Putamen (tissue), 1 donor: ENCODE measurements at places on chromosomes 5 and 9.

- DNase-seq, result no peak
Measured at GRCh38 chr5:39502704-39503103, 77.9 kb upstream of the DAB2 start.

DNA sequence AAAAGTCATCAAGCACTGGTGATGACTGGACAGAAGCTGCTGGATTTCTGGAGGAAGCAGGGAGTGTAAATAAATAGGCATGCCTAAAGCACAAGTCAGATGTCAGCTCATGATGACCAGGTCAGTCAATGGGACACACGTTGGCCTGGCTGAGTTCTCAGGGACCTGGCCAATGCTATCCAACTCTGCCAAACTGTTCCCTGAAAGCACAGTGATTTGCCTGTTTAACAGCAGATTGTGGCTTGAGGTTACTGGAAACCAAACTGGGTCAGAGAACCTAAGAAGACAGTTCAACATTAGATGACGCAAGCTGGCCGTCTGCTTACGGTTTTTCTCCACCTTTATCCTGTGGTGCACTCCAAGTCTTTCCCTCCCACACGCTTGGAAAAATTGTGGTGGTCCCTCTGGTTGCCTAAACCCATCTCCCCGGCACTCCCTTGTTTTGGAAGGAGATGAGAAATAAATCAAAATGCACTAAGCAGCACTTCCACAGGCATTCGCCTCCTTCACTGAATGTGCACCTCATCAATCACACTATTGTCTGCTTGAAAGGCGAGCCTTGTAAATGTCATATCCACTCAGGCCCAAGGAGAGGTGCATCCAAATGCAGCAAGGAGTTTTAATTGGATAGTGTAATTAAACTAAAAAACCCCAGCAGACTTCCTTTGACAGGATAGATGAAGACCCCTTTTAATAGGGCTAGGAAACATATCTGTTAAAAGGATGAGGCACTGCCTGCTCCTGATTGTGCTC lies 199.4 kb downstream of the GAPVD1 start:
- no peak for DNase-seq

GRCh38 chr9:29129763-29130162 lies 1556.5 kb upstream of the C9orf72 start:
- DNase-seq, result no peak

DNA sequence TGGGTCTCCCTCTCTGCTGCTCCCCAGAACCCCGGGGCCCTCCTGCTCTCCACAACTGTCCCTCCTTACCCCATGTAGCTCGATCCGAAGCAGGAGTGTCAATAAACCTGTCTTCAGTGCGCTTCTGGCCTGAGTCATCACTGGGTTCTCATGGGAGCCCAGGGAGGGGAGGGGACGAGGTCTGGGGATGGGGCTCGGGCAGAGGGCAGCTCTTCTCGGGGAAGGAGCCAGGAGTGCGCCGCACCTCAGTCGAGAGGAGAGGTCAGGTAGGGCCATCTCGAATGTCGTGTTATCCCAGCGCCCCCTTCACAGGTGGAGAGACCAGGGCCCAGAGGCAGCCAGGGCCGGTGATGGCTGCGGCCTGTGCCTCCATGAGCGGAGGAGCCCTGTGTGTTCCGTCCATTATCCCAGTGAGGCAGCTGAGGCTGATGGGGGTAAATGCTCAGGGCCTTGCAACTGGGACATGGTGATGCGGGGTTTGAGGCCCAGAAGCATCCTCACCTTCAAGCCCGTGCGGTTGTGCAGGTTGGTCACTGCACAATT lies 52.1 kb downstream of the LRSAM1 start:
- DNase-seq, result no peak

DNA sequence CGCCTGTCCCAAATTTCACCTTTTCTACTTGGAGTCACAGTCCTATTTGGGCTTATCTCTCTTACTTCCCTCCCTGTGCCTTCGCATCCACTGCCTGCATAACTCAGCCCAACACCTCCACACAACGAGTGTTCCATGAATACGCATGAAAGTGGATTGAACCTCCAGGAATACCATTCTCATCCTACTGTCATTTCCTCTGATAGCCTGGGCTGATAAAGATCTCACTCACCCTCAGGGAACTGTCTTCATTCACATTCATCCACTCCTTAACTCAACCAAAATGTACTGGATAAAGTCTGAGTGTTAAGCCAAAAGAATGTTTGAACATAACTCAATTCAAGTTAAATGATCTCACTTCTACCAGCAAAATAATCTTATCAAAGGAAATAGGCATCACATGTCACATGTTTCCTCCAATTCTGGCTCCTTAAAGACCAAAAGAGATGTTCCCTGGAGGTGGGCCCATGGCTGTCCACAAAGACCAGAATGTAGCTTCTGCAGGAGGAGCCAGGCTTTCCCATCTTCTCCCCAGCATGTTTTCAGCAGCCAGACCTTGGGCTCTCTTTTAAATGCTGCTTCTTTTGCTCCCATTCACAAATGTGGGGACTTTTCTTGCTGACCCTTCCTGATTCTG lies 28.4 kb upstream of the TRIO start:
- no peak for DNase-seq

DNA sequence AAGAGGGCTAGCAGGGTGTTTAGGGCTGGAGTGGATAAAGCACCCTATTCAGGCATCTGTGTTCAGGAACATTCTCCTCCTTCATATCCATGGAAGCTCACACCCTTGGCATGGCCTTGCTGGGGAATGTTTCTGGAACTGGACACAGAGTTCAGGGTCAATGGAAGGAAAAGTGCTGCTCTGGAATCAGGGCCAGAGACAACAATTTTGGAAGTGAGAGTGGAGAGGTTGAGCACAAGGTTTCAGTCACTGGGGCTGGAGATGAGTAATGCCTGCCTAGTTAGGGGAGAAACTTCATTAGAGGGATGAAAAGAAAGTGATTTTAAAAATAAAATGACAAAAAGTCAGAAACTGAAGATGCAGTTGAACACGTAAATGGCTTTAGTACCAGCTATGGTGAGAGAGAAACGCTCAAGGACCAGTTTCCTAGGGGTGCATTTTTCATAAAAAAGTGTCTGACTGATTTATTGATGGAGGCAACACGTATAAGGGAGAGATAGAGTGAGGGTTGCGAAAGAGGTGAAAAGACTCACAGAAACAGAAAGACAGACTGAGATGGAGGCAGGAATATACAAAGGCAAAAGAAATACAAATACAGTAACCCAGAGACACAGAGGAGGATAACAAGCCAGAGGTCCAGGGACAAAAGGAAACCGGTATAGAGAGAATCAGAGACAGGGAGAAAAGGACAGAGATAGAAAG lies 8.0 kb upstream of the TNFSF15 start:
- DNase-seq, result no peak

GRCh38 chr9:128097543-128098296 lies 29.7 kb downstream of the SLC25A25 start:
- no peak for DNase-seq

DNA sequence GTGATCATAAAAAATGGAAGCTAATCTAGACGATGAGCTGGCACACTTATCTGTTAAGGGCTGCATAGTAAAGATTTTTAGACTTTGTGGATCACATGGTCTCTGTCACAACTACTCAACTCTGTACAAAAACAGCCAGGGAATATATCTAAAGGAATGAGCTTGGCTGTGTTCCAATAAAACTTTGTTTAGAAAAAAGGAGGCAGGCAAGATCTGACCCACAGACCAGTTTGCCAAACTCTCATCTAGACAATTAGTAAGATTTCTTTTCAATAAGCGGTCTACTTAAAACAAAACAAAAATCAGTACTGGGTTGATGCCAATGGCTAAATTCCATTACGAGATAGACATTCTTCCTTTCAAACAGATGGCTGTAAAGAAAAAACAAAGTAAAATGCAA lies 53.0 kb upstream of the RETREG1 start:
- no peak for DNase-seq

DNA sequence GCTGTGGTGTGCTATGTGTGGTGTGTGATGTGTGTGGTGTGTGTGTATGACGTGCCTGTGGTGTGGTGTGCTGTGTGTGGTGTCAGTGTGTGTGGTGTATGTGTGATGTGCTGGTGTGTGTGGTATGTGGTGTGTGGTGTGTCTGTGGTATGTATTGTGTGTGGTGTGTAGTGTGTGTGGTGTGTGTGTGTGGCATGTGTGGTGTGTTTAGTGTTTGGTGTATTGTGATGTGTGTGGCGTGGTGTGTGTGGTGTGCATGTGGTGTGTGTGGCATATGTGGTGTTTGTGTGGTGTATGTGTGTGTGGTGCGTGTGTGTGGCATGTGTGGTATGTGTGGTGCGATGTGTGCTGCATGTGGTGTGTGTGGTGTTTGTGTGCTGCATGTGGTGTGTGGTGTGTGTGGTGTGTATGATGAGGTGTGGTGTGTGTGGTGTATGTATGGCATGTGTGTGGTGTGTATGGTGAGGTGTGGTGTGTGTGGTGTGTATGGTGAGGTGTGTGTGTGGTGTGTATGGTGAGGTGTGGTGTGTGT lies 18.3 kb upstream of the RNU6ATAC start:
- DNase-seq, result no peak

DNA sequence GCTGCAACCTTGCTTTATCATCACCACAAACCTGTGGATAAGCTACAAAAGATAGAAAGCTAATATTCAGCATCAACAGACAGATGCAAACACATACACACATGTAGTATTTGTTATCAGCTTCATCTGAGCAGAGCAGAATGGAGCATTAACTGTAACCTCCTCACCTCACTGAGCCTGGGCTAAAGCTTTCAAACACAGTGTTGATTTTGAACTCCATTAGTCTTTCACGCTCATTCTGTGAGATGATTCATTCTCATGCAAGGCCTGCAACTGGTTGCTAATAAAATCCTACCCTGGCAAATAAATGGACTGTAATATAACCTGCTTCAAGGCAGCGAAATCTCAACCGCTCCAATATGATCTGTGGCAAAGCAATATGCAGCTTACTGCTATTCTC lies 1360.6 kb upstream of the ACO1 start:
- no peak for DNase-seq

- DNase-seq, result no peak
Measured at GRCh38 chr5:170534177-170534576, 30.4 kb downstream of the KCNIP1 start.

GRCh38 chr9:108880738-108881316 lies 18.8 kb downstream of the ACTL7A start:
- no peak for DNase-seq

DNA sequence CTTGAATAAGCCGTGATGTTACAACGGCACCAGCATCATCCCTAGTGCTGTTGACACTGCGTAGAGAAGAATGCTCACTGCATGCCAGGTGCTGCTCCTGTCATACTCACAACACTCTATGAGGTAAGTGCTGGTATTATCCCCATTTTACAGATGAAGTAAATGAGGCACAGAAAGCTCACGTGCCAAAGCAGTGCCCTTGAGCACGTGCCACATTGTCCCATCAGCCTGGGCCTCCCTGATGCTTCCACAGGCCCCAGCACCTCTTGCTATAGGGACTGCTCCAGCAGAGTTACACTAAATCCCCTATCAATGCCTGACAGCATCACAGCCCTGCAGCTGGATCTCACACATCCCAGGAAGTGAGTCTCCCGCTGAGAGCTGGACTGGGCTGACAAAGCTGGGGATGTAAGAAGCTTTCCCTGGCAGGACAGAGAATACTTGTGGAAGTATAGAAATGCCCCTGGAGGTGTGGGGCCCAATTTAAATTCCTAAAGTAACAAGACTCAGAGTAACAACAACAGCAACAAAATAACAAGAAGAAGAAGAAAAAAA lies 216.1 kb downstream of the FSTL4 start:
- no peak for DNase-seq

GRCh38 chr5:134224888-134225779 lies 739 bp downstream of the PPP2CA start:
- peak; percentile 48 for DNase-seq

DNA sequence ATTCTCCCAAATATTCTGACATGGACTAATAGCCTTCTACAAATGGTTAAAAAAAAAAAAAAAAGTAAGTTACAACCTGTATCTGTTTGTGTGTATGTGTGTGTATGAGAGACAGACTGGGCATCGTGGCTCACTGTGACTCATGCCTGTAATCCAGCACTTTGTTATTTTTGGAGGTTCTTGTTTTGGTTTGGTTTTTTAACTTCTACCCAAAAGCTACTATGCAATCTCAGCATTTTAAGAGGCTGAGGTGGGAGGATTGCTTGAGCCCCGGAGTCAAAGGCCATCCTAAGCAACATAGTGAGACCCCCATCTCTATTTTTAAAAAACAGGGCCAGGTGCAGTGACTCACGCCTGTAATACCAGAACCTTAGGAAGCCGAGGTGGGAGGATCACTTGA lies 17.6 kb upstream of the HAVCR1 start:
- no peak for DNase-seq

GRCh38 chr9:126372716-126373115 lies 46.1 kb downstream of the MVB12B start:
- DNase-seq, result no peak

- DNase-seq, result no peak
Measured at GRCh38 chr5:93220431-93220830, 360.6 kb downstream of the NR2F1-AS1 start.

DNA sequence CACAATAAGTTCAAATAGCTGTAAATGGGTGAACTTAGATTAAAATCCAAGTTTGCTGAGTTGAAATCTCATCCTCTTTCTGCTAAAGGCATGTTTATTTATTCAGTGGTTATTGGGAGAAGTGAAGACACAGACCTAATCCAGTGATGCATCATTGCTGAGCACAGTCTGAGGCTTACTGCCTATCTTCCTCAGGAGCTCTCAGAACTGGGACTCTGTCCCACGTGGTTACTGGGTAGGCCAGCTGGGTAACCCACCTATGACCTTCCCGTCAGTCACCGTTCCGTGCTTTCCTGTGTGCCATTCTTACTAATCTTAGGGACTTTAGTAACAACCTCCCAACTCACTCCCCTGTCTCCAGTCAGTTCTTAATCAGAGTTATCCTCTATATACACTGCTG lies 226.8 kb upstream of the ATP10B start:
- DNase-seq, result no peak

- DNase-seq, result no peak
Measured at GRCh38 chr5:144108131-144108530, 62.3 kb downstream of the YIPF5 start.

DNA sequence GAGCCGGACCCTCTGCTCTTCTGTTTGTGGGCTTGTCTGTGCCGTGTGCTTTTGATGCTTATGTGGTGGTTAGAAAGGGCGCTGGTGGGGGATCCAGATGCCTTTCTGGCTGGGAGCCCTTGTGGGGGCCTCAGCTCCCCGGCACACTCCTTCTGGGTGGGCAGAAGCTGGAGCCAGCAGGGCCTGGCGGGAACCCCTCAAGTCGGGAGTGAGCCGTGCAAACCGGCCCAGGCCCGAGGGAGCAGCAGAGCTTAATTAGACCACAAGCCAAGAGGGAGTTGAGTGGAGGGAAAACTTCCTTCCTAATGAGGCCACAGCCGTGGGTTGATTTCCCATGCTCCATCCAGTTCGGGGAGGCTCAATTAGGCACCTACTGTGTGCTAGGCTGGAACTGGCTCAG lies 76.0 kb upstream of the RNU6ATAC start:
- DNase-seq, result no peak
